ENCODE measurements at places on chromosomes 5 and 9.

- DNase-seq: no peak
Observed at GRCh38 chr5:174064171-174064570, 18.7 kb downstream of the NSG2 start.

- peak; percentile 92 for DNase-seq
Observed at GRCh38 chr5:59328709-59329296, 564.7 kb downstream of the PDE4D start.

- no peak for DNase-seq
Observed at GRCh38 chr5:107385708-107386107, 285.0 kb downstream of the EFNA5 start.

DNA sequence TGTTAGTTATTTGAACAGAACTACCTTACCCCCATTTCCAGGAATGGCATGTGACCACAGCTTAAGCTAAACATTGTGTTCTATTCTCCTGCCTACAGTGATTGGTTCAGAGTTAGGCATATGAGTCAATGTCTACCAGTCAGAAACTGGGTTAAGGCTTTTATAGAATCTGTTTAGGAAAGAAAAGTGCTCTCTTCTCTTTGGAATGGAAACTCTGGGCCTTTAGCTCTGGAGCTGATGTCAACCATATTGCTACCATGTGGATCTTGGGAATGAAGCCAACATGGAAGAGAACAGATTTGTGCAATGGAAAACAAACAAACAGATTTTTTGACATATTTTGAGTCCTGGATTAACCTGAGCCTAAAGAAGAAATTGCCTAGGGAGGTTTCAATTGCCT, 488.9 kb upstream of the TNC start:
- DNase-seq: peak; percentile 76

DNA sequence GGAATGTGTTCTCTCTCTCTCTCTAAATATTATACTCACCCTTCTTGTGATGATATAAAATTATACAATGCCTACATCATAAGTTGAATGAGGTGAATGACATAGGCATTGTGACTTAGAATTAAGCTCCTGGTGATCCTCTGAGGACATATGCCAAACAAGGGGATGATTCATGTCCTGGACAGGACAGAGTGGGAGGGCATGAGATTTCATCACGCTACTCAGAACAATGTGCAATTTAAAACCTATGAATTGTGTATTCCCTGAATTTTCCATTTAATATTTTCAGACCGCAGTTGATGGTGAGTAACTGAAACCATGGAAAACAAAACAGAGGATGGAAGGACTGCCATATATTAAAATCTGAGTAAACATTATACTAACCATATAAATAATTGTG, 782.2 kb upstream of the NUDT12 start:
- DNase-seq: peak; percentile 49

- DNase-seq: no peak
Observed at GRCh38 chr5:88780736-88781135, 102.2 kb downstream of the MEF2C start.

DNA sequence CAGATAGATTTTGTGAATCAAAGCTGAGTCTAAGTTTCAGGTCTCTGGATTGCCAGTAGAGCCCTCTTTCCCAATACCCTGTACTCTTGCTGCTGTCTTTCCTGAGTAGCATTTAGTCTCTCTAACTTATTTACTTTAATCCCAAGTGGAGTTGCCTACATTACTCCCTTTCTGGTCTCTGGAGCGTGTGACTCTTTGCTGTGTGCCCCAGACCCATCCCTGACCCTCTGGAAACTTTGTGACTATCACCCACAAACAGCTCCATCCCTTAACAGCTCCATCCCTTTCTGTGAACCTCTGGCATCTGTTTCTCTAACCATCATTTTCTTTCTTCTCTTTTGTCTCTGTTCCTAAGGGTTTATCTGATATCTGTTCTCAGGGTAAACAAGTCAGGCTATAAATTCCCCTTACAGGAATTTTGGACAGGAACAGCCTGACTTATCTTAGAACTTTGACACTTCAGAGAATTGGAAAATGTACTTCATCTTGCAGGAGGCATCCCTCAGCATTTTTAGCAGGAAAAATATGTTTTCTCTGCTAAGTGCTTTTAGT, 1167.1 kb upstream of the SEMA6A start:
- no peak for DNase-seq

DNA sequence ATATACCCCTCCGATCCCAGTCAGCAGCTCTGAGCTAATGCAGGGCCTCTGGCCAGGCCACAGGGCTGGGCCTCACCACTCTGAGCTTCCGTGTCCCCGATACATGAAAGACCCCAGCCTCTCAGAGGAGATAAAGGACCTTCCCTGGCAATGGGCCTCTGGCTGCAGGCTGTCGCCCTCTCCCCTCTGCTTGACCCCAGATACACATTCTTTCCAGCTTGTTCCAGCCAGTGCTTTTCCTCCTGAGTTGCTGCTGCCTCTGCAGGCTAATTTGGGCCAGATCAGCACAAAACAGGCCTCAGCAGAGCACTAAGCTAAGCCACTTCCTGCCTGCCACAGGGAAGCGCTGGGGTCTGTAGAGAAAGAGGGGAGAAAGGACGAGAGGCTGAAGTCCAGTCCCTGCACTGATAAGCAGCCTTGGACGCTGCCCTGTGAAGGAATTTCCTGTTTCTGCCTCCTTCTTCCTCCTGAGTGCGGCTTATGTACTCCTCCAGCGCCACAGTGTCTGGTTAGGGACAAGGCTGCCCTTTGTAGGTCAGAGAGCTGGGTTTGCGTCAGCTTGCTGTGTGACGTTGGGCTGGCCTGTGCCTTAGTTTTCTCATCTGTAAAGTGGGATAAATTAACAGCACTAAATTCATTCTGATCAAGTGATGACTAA, 73.0 kb upstream of the IL17B start:
- DNase-seq: peak; percentile 74

DNA sequence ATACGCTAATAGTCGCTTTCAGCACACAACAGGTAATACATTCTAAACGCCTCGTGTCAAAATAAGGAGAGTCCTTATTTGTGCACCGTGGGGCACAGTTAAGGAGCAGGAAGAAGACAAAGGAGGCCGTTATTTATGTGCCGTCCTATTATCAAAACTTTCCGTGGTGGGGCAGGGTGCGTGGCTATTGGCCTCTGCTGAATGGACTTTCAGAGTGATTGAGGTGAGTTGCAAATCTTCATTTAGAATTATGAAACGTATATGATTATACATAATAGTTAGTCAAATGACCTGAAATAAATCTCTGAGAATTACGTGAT, 833 bp downstream of the C5orf24 start:
- DNase-seq: peak; percentile 32
